Naive thymus-derived CD4-positive, alpha-beta T cell (primary cell): ENCODE measurements at places on chromosomes 1 and 21. TPM values are rescaled to one million over a fixed set of nuclear protein-coding genes. Genes with fewer than 3 reads are reported as not detected.

GRCh38 chr1:117970252-117970651 lies 40.7 kb downstream of the WDR3 start:
- no peaks in the 10 kb centered on the region for H3K4me1 ChIP-seq
- H3K36me3 ChIP-seq: no peaks in the 10 kb centered on the region
- H3K27ac ChIP-seq: no peak overlapping the region
- no peaks in the 10 kb centered on the region for H3K27me3 ChIP-seq

- H3K36me3 ChIP-seq: no peaks in the 10 kb centered on the region
- peaks cover 30% of the 10 kb centered on the region for H3K4me1 ChIP-seq
- H3K4me3 ChIP-seq: peak overlapping the region; percentile 85
- DNase-seq: peak; percentile 96
- H3K27ac ChIP-seq: peak overlapping the region; percentile 94
- no peaks in the 10 kb centered on the region for H3K27me3 ChIP-seq
Measured at GRCh38 chr1:20786253-20787028, 666 bp downstream of the HP1BP3 start.

- H3K27me3 ChIP-seq: no peaks in the 10 kb centered on the region
- H3K4me1 ChIP-seq: no peaks in the 10 kb centered on the region
- H3K27ac ChIP-seq: no peak overlapping the region
- no peaks in the 10 kb centered on the region for H3K36me3 ChIP-seq
Measured at GRCh38 chr21:28215214-28215954, 777.3 kb downstream of the LTN1 start.

DNA sequence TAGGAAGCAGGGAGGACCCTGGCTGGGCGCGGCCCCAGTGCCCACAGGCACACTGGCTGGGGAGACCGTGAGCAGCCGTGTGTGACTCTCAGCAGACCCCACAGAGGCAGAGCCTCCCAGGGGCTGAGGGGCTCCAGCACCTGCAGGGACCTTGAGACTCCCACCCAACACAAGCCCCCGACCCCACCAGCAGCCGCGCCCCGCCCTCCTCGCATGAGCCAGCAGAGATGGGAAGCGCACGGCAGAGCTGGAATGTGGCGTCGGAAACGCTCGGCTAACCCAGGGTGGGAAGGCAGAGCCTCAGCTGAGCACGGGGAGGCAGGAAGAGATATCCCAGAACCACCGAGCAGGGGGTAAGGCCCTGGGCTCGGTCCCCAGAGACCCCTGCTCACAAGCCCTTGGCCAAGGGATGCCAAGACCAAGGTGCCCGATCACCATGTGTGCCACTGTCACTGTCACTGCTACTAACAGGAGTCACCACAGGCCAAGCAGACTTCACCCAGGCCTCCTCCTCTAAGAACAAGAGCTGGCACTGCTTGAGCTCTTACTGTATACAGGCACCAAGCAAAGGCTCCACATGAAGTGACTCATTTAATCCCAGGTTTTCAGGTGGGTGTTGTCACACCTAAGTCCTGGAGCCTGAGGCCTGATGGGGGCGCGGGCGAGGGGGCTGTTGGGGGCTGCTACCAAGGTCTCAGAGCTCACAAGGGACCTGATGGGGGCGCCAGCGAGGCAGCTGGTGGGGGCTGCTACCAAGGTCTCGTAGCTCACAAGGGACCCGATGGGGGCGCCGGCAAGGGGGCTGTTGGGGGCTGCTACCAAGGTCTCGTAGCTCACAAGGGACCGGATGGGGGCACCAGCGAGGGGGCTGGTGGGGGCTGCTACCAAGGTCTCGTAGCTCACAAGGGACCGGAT lies 20.1 kb downstream of the MEGF6 start:
- H3K4me3 ChIP-seq: no peak overlapping the region
- no peak for DNase-seq
- no peak overlapping the region for H3K27ac ChIP-seq
- no peaks in the 10 kb centered on the region for H3K36me3 ChIP-seq
- no peaks in the 10 kb centered on the region for H3K4me1 ChIP-seq
- H3K27me3 ChIP-seq: no peaks in the 10 kb centered on the region

DNA sequence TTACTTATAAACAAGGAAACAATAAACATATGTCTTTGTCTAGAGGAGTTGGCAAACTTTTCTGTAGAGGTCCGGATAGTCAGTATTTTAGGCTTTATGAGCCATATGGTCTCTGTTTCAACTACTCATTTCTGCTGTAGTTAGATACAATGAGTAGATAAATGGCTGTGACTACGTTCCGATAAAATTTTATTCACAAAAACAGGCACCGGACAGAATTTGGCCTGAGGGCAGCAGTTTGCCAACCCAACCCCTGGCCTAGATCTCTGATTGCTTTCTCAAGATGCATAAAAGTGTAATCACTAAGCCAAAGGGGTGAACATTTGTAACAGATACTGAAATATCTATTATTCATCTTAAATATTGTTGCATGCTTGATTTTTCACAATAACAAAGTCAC lies 123.1 kb upstream of the ESRRG start:
- no peak overlapping the region for H3K27ac ChIP-seq
- no peak overlapping the region for H3K4me3 ChIP-seq
- no peaks in the 10 kb centered on the region for H3K36me3 ChIP-seq
- no peaks in the 10 kb centered on the region for H3K4me1 ChIP-seq
- H3K27me3 ChIP-seq: no peaks in the 10 kb centered on the region

- no peaks in the 10 kb centered on the region for H3K27me3 ChIP-seq
- no peak for DNase-seq
- H3K36me3 ChIP-seq: no peaks in the 10 kb centered on the region
Measured at GRCh38 chr1:220335668-220336067, 63.4 kb upstream of the RAB3GAP2 start.

- H3K4me3 ChIP-seq: no peak overlapping the region
- no peaks in the 10 kb centered on the region for H3K36me3 ChIP-seq
- no peak overlapping the region for H3K27ac ChIP-seq
- H3K27me3 ChIP-seq: no peaks in the 10 kb centered on the region
- no peaks in the 10 kb centered on the region for H3K4me1 ChIP-seq
Measured at GRCh38 chr1:56196839-56197238, 382.5 kb downstream of the PLPP3 start.

DNA sequence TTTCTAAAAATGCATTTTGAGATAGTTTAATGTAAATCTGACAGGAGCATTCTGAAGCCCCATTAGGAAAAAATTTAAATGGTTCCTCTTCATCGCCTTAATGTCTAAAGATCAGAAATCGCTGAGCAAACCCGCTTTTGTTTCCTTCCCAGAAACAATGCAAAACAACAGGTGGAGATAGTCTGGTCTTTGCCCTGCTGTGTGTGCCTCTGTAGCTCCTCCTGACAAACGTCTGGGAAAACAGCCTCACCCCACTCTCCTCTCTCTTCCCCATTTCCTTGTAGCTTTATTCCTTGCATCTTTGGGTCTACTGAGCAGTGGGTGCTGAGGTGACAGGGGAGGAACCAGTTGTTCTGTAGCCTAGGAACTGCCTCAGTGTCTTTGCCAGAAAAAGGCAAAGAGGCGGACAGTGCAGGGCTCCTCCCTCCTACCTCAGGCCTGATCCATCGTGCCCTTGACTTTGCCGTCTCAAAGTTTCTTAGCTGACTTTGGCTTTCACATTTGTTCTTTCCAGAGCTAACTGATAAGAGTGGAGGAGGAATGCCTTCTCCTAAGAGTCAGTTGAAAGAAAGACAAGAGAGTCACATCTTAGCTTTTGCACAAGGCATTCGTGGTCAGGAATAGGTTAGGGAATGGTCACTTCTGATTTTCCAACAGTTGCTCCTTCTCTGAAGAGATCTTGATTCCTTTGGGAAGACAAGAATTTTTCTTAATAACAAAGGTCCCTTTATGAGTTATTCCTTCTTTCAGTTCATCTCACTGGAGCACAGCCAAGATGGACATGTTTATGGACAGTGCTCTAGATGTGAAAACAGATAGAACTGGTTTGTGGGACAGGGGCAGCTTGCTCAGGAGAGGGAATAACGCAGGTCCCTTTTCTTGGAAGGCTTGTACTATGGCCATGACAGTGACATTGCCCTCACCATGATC lies 24.9 kb downstream of the SYT11 start:
- H3K4me1 ChIP-seq: no peaks in the 10 kb centered on the region
- DNase-seq: no peak
- H3K36me3 ChIP-seq: no peaks in the 10 kb centered on the region
- no peak overlapping the region for H3K27ac ChIP-seq

GRCh38 chr1:29527314-29528004 lies 291.1 kb downstream of the PTPRU start:
- H3K36me3 ChIP-seq: no peaks in the 10 kb centered on the region
- no peak for DNase-seq
- no peak overlapping the region for H3K4me3 ChIP-seq
- H3K27ac ChIP-seq: no peak overlapping the region
- no peaks in the 10 kb centered on the region for H3K4me1 ChIP-seq

- no peaks in the 10 kb centered on the region for H3K27me3 ChIP-seq
- no peak overlapping the region for H3K4me3 ChIP-seq
- no peak overlapping the region for H3K27ac ChIP-seq
- no peaks in the 10 kb centered on the region for H3K36me3 ChIP-seq
Measured at GRCh38 chr1:53298045-53298637, 29.7 kb downstream of the LRP8 start.

- H3K27me3 ChIP-seq: no peaks in the 10 kb centered on the region
- H3K4me3 ChIP-seq: no peak overlapping the region
Measured at GRCh38 chr1:222971146-222971545, 156.3 kb downstream of the DISP1 start.

GRCh38 chr1:212539737-212540430 lies 68.7 kb upstream of the ATF3 start:
- H3K36me3 ChIP-seq: no peaks in the 10 kb centered on the region
- no peaks in the 10 kb centered on the region for H3K27me3 ChIP-seq
- H3K4me3 ChIP-seq: no peak overlapping the region
- no peaks in the 10 kb centered on the region for H3K4me1 ChIP-seq

- no peak overlapping the region for H3K27ac ChIP-seq
- no peak for DNase-seq
- no peaks in the 10 kb centered on the region for H3K4me1 ChIP-seq
- H3K4me3 ChIP-seq: no peak overlapping the region
- H3K27me3 ChIP-seq: no peaks in the 10 kb centered on the region
Measured at GRCh38 chr1:10665226-10665625, 131.2 kb downstream of the CASZ1 start.

GRCh38 chr21:38908537-38908936 lies 102.8 kb downstream of the ETS2 start:
- no peak overlapping the region for H3K27ac ChIP-seq
- no peaks in the 10 kb centered on the region for H3K4me1 ChIP-seq

DNA sequence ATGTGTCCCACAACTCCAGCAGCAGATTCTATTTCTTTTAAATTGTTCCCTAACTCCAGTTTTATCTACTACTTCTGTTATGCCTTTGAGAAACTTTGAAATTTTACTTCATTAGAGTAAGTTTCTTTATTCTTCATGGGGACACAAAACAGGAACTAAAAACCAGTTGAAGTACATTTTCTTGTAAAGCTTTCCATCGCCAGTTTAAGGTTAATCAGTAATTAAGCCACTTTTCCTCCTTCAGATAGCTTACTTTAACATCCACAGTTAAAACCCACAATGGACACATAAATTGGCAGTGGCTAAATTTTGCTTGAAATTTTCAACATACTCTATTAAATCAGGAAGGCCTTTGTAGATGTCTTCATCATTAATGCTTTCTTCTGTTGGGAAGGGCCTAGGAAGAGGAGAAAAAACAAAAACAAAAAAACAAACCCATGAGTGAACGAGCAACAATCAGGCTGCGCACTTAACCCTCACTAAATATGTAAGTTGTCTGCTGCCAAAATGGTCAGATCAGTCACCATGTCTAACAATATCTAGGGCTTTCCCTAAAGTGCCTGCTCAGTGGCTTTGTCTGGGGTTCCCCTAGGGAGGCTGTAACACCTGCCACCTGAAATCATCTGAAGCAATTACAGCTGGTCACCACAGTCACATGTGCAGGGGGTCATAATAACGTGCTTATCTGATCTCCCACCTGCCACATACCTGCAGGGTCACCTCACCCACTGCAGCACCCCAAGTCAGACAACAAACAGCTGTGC lies 187.9 kb downstream of the VAV3 start:
- no peak for DNase-seq
- no peaks in the 10 kb centered on the region for H3K27me3 ChIP-seq
- no peak overlapping the region for H3K27ac ChIP-seq
- H3K4me1 ChIP-seq: no peaks in the 10 kb centered on the region

- H3K4me1 ChIP-seq: no peaks in the 10 kb centered on the region
- H3K27ac ChIP-seq: no peak overlapping the region
- DNase-seq: no peak
Measured at GRCh38 chr1:48040154-48040553, 43.0 kb upstream of the TRABD2B start.

GRCh38 chr1:231866392-231867331 lies 240.1 kb downstream of the DISC1 start:
- DNase-seq: peak; percentile 33
- no peaks in the 10 kb centered on the region for H3K36me3 ChIP-seq
- H3K27ac ChIP-seq: no peak overlapping the region
- H3K4me3 ChIP-seq: no peak overlapping the region
- no peaks in the 10 kb centered on the region for H3K4me1 ChIP-seq

DNA sequence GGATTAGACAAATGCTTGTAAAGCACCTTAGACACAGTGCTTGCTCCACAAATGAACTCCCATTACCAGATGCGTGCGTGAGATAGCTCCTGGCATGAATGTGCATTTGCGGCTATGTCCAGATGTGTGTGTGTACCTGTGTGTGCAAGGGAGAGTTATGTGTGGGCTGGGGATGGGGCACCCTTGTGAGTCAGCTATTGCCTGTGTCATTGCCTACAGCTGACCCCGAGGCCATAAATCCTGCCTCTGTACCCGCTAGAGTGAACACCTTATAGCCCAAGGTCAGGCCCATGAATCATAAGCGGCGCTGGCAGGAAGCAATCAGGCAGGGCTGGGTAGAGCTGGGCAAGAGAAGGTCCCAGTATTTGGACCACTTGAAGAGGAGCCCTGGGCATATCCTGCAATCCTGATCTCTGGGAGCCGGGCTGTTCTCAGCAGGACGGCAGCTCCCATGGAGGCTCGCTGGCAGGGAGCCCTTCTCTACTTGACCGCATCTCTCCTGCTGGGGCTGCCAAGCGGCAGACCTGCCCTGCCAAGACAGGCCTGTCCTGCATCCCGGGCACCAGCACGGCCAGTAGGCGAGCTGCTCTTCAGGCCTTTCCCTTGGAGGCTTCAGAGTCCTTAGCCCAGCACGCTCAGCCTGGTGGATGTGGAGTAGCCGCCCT lies 86.4 kb downstream of the TMEM53 start:
- no peak for DNase-seq
- H3K27ac ChIP-seq: no peak overlapping the region
- no peak overlapping the region for H3K4me3 ChIP-seq
- H3K27me3 ChIP-seq: no peaks in the 10 kb centered on the region

DNA sequence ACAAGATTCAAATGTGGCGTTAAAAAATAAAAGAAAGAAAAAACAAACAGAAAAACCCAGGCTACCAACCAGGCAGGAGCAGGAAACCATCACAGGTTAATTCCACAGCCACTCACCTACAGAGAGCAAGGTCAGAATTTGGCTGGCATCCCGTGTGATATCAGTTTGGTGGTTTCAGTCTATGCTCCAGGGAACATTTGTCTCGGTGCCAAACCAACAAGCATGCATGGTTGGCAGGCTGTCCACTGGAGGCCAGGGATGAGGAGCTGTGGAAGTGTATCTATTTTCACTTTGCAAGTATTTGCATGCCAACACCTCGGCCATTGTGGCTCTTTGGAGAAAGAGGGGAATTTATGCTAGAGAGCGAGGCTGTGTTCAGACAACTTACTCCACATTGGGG lies 53.1 kb upstream of the PROX1 start:
- H3K36me3 ChIP-seq: no peaks in the 10 kb centered on the region
- no peaks in the 10 kb centered on the region for H3K27me3 ChIP-seq
- no peak overlapping the region for H3K27ac ChIP-seq
- no peaks in the 10 kb centered on the region for H3K4me1 ChIP-seq
- no peak for DNase-seq
- H3K4me3 ChIP-seq: no peak overlapping the region

Gene CSRP1
- total RNA-seq: 37.7 TPM

Gene KRTAP10-11
- total RNA-seq: not detected in 2 replicates

Gene SPRR1A
- not detected for total RNA-seq

Gene CD58
- 3.3 TPM for total RNA-seq

Gene CYP4B1
- total RNA-seq: not detected

Gene CD1B
- total RNA-seq: not detected

Gene CNKSR1
- 4.8 and 7.5 TPM in 2 replicates for total RNA-seq

Gene S100A7
- not detected for total RNA-seq

Gene CDA
- not detected for total RNA-seq

Gene LDLRAD1
- not detected for total RNA-seq
